Common myeloid progenitor, CD34-positive (primary cell): ENCODE measurements at places on chromosomes 12 and 14.

DNA sequence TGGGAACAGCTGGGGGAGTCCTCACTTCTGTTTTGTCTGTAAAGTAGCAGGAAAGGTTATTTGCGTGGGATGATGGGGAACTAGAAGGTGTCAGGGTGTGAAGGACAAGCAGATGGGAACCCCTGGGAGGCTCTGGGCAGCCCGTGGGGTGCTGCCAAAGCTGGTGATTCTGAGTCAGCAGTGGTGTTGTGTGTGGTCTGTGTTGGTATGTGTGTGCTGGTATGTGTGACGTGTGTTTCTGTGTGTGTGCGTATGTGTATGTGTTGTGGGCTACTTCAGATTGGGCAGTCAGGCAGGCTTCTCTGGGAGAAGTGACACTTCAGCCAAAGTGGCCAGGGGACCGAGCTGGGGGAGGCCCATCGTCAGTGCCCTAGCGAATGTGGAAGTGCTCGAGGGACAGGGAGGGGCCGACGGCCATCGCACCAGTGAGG is 15.3 kb upstream of the BDKRB2 start:
- no peak for DNase-seq

- DNase-seq: no peak
Observed at GRCh38 chr14:75568791-75569190, 9.6 kb upstream of the FLVCR2 start.

DNA sequence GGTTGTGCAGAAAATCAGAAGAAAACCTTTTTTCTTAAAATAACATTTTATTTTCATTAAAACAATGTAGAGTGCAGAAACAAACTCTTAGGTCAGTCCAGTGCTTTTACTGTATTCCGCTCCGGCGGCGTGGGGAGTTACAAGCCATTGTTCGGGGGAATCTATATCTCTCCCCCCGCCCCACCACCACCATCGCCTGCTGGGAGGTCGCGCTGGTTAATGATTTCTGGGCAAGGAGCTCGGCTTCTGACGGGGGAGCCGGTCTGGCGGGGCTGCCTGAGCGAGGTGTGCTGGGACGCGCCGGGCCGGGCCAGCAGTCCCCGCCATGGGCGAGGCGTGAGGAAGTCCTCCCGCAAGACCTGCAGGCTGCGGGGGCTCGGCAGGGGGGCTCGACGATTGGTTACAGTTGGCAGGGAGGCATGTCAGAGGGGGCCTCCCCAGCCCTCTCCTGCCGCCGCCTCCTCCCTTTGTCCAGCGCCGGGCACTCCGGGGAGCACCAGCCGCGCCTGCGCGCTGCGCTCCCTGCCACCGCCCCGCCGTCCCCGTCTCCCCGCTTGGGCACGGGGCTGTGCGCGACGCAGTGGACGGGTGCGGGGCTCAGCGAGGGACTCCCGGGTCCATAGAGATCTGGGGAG is 1.0 kb upstream of the DUSP6 start:
- peak; percentile 81 for DNase-seq

- no peak for DNase-seq
Observed at GRCh38 chr12:20443792-20444191, 75.5 kb downstream of the PDE3A start.

DNA sequence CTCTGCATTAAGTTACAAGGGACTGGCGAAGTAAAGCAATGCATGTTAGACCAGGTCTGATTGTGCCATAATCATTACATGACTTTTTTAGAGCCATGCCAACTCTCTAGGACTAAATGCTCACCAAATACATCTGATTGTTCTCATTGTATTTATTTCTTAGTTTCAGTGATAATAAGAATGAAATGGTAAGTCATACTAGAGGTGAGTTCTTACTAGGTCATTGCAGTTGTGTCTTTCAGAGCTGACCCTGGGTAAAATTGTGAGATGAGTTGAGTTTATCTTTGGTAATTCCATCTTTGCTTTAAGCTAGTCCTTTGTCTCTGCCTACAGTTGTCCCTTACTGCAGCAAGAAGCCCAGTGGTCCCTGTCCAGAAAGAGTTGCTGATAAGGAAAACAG is 73.2 kb downstream of the PRKCH start:
- no peak for DNase-seq

DNA sequence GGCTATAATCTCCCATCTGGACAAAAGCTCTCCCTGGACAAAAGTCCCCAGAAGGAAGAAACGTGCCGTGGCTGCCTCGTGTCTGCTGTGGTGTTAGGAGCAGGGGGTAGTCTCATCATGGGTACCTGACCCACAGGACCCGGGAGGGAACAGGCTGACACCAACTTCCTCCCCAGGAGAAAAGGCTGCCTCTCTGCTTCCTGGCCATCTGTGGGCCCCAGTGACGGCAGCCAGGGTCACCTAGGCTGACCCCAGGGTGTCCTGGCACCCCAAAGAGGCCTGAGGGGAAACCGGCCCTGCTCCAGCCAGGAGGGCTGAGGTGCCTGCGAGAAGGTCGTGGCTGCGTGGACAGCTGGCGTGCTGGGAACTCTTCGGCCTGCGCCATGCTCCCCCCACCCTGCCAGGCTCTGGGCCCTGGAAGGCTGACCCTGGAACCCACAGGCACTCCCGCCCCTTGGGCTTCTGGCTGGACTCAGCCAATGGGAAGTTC is 133.9 kb downstream of the RFLNA start:
- DNase-seq: no peak

DNA sequence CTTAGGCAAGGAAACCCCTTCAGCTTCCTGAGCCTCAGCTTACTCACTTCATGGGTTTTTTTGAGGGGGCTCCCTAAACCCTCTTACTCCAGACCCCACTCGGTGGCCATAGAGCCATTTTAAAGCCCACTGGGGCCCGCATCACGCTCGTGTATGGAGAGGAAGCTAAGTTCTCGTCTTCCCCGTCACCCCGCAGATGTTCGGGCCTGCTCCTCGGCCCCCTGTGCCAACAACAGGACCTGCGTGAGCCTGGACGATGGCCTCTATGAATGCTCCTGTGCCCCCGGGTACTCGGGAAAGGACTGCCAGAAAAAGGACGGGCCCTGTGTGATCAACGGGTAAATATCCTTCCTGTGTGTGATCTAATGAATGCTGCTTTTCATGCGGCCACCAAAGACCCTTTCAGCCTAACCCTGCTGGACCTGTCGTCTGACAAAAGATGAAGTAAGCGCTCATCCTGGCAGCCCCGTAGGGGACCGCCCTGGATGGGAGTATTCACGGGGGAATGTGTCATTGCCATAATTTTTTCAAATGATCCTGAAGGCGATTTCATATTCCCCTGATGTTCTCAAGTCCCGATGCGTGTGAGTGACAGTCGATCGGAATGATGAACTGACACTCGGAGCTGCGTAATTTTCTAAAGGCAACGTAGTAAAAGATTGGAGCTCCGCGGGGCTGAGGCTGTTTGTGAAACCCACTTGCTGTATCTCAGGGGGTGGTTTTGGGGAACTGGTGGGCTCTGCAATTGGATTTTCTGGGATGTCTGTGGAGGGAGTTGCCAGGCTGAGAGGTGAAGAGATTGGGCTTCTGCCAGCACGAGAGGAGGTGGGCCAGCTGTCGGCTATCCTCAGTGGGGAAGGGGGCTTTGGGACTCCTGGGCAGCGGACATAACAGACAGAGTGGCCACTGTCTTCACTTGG is 5.4 kb downstream of the DLK1 start:
- DNase-seq: no peak

GRCh38 chr12:106120519-106121105 is 18.1 kb downstream of the NUAK1 start:
- DNase-seq: no peak

DNA sequence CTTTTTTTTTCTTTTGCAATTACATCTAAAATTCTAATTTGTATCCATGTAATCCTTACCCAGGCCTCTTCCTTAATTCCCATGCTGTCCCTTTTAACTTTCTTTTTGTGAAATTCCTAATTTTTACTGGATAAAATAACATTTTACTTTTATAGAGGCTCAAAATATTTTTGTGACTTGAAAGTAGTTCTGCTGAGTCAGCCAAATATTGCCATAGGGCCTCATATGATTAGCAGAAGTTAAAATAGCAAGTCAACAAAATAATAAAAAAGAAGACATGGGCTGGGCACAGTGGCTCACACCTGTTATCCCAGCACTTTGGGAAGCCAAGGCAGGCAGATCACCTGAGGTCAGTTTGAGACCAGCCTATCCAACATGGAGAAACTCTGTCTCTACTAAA is 2.0 kb downstream of the C3AR1 start:
- DNase-seq: peak; percentile 63

DNA sequence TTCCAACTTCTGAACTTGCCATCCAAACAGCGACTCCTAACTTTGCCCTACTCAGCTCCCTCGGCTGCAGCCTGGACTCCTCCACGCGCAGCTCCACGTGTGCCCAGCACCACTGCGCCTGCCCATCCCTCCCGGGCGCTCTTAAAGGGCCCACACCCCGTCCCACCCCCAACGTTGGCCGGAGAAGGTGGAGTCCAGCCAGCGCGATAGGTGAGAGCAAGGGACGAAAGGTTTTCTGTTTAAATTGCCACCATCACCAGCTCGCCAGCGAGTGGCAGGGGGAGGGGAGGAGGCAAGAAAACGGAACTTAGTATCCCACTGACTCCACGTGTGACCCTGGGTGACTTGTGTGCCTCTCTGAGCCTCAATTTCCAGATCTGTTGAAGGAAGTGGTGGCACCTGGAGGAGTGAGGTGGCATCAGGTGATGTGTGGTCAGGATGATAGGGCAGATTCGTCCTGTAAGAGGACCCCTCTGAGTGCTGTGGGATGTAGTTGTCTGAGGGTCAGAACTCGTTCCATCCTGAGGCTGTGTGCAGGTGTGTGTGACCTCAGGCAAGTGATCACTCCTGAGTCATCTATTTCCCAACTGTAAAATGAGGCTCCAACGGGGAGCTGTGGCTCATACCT is 59.7 kb downstream of the TRPV4 start:
- DNase-seq: no peak

- DNase-seq: no peak
Observed at GRCh38 chr14:105066240-105067071, 1.2 kb upstream of the GPR132 start.

GRCh38 chr12:68446901-68447796 is 115.0 kb upstream of the MDM1 start:
- DNase-seq: no peak

- DNase-seq: no peak
Observed at GRCh38 chr14:90213099-90213748, 43.1 kb upstream of the PSMC1 start.

GRCh38 chr12:27861428-27862167 is 81.6 kb upstream of the MANSC4 start:
- no peak for DNase-seq

GRCh38 chr12:22447223-22447622 is 97.1 kb downstream of the C2CD5 start:
- no peak for DNase-seq

- DNase-seq: no peak
Observed at GRCh38 chr12:81085832-81086231, 8.0 kb downstream of the ACSS3 start.

GRCh38 chr14:70149596-70150165 is 39.1 kb downstream of the SLC8A3 start:
- DNase-seq: no peak

GRCh38 chr14:68628605-68629310 is 164.1 kb downstream of the ZFP36L1 start:
- peak; percentile 71 for DNase-seq

- no peak for DNase-seq
Observed at GRCh38 chr12:49912345-49913255, 8.9 kb upstream of the FAIM2 start.

- no peak for DNase-seq
Observed at GRCh38 chr14:39755269-39755878, 323.1 kb upstream of the FBXO33 start.
